CD4-positive, alpha-beta T cell treated with Interferon alpha-2 for 1 hour (primary cell): ENCODE measurements at places on chromosomes 7 and 10.

DNA sequence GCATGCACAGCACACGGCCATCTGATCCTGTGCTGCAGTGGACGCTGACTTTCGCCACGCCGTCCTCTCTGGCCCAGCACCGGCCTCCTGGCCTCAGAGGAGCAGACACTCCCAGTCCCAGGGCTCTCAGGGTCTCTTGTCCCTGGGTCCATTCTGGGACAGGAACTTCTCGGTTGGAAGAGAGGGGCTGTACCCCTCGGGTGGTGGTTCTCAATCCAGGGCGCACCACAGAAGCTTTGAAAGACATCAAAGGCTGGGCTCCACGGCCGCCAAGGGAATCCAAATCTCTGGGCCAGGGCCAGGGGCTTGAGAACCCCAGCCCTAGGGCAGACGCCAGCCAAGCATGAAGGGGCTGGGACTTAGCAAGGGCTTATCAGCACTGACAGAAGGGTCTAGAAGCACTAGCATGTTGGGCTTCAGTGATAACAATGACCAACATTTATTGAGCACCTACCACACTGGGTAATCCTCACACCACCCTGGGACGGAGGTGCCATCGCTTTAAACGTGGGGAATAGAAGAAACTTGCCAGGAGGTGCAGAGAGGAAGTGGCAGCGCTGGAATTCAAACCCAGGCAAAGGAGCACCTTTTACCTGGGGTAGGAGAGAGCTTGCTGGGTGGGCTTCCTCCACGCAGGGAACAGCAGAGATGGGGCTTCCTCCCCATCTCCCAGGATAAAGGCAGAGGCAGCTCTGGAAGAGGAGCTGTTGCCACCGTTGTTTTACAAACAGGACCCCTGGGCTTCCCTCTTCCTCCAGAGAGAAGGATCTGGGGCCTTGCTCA, 1.8 kb upstream of the PYROXD2 start:
- DNase-seq: no peak

GRCh38 chr7:77830649-77831355, 32.2 kb downstream of the PHTF2 start:
- DNase-seq: no peak

GRCh38 chr7:151378011-151378410, 31.8 kb downstream of the WDR86 start:
- DNase-seq: no peak

DNA sequence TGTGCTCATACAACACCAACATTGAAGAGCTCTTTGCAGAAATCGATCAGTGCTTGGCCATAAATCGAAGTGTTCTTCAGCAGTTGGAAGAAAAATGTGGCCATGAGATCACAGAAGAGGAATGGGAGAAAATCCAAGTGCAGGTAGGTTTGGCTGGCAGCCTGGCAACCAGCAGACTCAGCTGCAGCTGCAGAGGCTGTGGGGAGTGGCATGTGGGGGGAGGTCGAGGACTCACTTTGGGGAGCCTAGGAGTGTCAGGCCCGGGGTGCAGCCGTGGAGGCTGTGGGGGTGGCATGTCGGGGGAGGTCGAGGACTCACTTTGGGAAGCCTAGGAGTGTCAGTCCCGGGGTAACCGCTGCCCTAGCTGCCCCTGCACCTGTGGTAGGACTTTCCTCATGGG, 35.1 kb downstream of the RNF32 start:
- no peak for DNase-seq
